Activated CD4-positive, alpha-beta T cell treated with anti-CD3 and anti-CD28 coated beads for 48 hours (primary cell): ENCODE measurements at places on chromosomes 1 and 21.

GRCh38 chr1:116674751-116675150 is 7.2 kb upstream of the IGSF3 start:
- DNase-seq, result no peak

- DNase-seq, result no peak
Measured at GRCh38 chr21:37447288-37447936, 80.8 kb downstream of the DYRK1A start.

DNA sequence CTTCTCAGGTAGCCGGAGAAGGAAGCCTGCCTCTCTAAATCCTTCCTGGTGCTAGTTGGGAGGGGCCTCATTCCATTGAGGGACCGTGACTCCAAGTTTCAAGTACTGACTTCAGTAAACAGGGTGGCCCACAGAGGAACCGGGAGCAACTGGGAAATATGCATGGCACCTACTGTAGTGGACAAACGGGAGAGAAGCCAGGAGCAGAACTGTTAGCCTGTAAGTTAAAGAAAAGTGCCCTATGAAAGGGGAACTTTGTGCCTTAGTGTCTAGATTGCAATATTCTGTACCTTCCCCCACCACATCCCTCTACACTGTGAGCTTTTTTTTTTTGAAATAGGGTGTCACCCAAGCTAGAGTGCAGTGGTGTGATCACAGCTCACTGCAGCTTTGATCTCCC is 33.2 kb upstream of the KANK4 start:
- DNase-seq, result no peak

DNA sequence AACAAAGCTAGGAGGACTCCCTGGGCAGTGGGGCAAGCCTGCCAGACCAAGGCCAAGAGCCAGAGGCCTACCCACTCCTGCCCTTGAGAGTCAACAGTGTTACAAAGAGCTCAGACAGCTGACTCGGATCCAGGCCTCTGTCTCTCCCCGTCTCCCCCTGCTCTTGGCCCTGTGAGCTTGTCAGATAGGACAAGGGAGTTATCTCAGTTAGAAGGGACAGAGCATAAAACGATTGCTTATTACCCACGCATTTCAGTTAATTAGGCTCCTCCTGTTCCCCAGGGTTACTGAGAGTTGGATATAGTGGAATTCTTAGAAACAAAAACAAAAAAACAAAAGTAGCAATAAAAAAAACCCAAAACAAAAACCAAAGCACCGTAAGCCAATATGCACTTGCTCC is 1.3 kb downstream of the SLC41A1 start:
- peak; percentile 18 for DNase-seq

GRCh38 chr1:230930986-230931385 is 47.7 kb downstream of the TTC13 start:
- DNase-seq, result no peak

GRCh38 chr1:216090556-216090955 is 332.7 kb downstream of the USH2A start:
- DNase-seq, result no peak

GRCh38 chr1:59063501-59063900 is 233.4 kb upstream of the FGGY start:
- DNase-seq, result peak; percentile 12

GRCh38 chr1:211732293-211732980 is 57.0 kb upstream of the NEK2 start:
- no peak for DNase-seq

GRCh38 chr1:101100674-101101073 is 75.1 kb upstream of the DPH5 start:
- no peak for DNase-seq

- DNase-seq, result no peak
Measured at GRCh38 chr1:59520194-59520593, 223.3 kb downstream of the FGGY start.

DNA sequence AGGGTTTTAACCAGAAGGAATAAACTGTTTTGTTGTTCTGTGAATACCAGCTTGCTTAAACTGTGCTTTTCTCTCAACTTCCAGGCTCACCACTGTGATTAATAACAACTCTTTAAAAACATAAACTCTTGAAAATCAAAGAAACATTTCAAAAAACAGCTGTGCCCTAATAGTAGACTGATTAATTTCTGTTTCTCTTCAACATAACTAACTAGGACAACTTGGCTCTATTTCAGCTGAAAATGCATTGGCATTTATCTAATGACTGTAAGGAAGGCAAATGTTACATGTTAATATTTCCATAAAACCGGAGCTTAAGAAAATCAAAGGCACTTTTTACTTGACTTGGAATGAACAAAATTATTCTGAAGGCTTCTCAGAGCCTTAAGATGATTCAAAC is 656.1 kb upstream of the NEGR1 start:
- DNase-seq, result no peak

DNA sequence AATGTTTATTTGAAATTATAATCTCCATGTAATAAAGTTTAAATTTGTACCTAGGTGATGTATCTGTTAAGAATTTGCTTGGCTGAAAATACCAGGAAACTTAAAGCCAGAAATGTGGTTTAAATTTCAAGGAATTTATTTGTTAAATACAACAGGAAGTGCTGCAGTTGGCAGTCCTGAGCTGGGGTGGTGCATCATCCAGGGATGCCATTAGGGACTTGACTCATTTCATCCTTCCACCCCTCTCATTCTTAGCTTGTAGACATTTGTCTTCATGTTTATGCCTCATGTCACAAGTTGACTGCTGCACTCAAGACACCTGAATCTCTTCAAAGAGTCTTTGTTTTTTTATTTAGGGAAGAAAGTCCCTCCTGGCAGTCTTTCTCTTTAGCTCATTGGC is 175.9 kb downstream of the LHX8 start:
- DNase-seq, result no peak

GRCh38 chr1:90314533-90314932 is 319.6 kb downstream of the ZNF326 start:
- DNase-seq, result no peak

DNA sequence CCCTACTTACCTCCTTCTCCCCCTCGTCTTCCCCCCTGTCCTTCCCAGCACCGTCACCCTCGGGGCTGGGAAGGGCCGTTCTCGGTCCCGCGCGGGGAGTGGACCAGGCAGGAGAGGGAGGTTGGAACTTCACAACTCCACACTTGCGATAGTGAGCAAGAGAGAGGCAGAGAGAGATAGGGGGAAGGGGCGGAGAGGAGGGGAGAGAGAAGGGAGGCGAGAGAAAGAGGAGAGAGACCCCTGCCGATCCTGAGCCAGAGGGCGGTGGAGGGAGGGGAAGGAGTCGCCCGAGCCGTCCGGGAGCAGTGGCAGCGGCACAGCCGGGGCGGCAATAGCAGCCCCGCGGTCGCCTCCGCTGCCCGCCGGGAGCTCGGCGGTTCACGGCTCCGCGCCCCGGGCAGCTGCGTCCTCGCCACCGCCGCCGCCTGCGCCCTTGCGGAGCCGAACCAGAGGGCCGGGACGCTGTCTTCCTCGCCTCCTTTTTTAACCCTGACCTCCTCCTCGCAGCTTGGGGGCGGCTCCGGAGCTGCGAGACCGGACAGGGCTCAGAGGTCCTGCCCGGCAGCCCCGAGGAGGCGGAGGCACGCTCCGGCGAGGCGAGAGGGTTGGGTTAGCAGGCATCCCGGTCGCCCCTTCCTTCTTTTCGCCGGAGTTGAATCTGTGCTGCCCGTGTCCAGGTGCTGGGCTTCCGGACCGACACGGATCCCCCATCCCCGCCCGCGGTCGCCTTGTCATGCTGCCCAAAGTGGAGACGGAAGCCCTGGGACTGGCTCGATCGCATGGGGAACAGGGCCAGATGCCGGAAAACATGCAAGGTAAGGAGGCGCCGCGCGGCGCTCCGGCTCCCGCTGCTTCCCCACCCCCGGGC is 11.7 kb downstream of the NR5A2 start:
- DNase-seq, result peak; percentile 40

DNA sequence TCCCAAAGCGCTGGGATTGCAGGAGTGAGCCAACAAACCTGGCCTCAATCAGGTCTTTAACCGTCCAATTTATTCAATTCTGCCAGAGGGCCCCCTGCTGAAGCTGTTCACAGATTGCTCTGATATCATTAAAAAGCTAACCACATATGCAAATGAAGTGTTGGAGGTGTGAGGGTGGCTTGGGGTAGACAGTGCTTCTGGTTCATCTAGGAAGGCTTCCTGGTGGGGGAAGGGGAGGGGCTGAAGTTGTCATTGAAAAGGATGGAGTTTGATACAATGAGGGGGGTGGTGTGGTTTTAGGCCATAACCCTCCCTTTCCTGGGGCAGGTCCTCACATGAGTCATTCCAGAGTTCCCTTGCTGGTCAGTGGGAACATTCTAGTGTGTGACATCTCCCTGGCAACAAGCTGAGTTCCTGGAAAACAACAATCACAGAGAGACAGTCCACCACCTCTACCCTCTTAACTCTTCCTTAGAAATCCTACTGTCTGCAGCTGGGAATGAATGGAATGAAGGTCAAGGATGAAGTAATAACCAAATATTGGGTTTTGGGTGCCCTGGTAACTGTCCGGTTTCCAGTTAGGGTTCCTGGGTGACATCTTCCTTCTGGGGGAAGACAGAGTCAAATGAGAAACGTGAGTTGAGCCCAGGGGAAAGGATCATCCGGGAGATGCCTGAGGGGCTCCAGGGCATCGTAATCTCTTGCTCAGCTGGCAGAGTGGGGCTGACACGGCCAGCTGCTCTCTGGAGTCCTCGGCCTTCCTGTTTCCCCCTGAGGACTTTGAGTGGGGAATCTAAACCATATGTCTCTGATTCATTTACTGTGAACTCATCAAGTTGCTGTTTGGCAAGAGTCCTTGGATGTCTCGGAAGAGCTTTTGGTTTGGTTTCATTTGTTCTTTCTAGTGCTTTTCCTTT is 32.2 kb downstream of the BATF3 start:
- DNase-seq, result no peak

- DNase-seq, result no peak
Measured at GRCh38 chr1:6667139-6667538, 34.5 kb downstream of the DNAJC11 start.

DNA sequence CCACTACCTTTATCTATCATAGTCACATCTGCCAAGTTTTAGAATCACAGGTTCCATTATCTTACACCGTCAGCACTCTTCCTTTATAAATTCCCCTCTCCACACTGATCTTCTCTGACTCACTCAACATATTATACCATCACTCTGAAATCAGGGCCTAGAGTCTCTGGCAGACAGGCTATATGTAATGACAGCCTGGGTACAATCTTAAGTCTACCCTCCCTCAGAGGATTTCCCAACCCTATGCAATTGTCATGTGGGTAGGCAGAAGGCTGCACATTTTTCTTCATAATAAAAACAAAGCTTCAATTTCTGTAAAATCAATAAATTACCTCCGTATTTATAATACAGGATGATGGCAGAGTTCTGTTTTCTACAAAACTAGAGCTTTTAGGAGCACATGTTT is 138.0 kb downstream of the RERE start:
- no peak for DNase-seq

GRCh38 chr1:183033205-183033604 is 10.0 kb downstream of the LAMC1 start:
- DNase-seq, result peak; percentile 27

- peak; percentile 43 for DNase-seq
Measured at GRCh38 chr1:41661428-41662060, 177.1 kb upstream of the EDN2 start.

DNA sequence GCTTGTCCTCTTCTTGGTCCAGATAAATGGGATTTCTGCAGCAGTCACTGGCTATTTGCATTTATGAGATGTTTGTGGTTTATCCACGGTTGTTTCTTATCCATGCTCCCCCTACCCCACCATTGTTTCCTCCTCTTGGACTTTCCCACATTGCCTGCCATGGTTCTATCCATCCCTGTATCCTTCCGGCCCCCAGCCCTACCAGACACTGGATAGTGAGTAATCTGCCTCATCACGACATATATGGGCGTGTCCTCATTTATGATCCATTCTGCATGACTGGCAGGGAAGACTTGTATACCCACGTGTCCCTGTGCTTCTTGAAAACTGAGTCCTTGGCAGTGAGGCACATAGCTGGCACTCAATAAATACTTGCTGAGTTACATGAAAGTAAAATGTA is 40.1 kb downstream of the CACNA1S start:
- DNase-seq, result no peak

- DNase-seq, result no peak
Measured at GRCh38 chr1:240287722-240288121, 196.0 kb downstream of the FMN2 start.

GRCh38 chr1:7224081-7224534 is 438.9 kb downstream of the CAMTA1 start:
- DNase-seq, result no peak

- DNase-seq, result no peak
Measured at GRCh38 chr1:82788660-82789059, 987.9 kb downstream of the ADGRL2 start.

DNA sequence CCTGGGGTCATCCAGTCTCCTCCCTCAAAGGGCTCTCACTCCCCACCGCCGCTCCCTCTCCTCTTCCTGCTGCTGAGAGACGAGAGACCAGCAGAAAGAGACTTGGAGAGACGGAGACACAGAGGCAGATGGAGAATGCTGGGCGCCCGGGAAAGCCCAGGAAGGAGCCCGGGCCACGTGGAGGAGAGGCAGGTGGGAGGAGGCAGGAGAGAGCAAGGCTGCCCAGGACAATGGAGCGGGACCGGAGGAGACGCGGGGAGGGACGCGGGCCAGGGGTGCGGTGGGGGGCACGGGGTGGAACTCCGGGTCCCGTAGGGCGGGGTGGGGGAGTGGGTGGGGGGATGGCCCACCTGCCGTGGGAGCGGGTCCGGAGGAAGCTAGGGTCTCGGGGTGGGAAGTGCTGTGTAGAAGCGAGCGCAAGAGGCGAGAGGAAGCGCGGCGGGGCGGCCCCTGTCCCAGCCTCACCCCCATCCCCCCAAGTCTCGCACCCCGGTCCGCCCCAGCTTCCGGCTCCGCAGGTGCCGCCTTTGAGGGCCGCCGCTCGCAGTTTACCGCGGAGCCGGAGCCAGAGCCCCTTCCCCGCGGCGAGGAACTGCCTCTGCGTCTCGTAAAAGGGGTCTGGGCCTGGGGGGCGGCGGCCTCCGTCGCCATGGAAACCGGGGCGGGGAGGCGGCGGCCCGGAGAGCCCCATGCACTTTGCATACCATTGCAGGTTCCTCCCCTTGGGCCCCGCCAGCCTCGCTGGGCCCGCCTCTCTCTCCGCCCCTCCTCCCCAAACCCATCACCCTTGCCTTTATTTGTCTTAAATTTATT is 11.7 kb upstream of the EPHA2 start:
- DNase-seq, result peak; percentile 64

DNA sequence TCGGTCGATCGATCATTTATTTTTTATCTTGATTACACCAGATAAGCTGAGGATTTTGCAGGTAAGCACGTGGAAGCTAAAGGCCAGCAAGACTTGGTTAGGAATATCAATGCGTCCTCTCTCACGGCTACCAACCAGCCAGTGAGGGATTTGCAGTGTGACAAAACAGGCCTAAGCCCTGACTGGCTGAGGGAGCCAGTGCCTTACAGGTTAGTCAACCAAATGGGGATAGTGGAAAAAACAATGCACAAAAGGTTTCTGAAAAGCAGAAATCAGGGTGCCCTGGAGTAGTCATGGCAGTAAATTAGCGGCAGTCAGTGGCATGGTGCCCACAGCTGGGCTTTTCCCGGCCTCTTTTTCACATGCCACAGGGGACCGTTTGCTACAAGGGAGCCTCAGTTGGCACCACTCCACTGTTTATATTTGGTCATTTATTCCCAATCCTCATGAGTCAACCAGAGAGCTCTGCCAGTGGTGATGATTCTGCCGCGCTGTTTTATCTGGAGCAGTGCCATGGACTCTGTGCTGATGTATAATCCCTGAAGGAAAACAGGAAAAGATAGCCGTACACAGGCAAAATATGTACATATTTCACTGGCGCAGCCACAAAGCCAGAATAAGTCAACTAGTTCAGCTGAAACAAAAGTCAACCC is 167.6 kb downstream of the RHOU start:
- no peak for DNase-seq

- DNase-seq, result no peak
Measured at GRCh38 chr1:9437961-9438430, 101.3 kb upstream of the SLC25A33 start.

GRCh38 chr1:206442101-206442500 is 28.2 kb upstream of the IKBKE start:
- peak; percentile 55 for DNase-seq
